ENCODE measurements at places on chromosomes 3 and 15. TPM values are rescaled to one million over a fixed set of nuclear protein-coding genes. Genes with fewer than 3 reads are reported as not detected.
A peak's percentile ranks its signal among the peaks of the same experiment; 100 is the strongest.

LINGO1 gene
- total RNA-seq = 3.9 TPM

ZNF501 gene
- total RNA-seq = 14.7 TPM

CD80 gene
- not detected for total RNA-seq

ST8SIA2 gene
- total RNA-seq = 0.16 TPM

GRCh38 chr3:65854606-65855304 is 184.0 kb downstream of the MAGI1 start:
- DNase-seq = no peak
- H3K4me1 ChIP-seq = no peaks in the 10 kb centered on the region
- no peak overlapping the region for H3K27ac ChIP-seq
- no peak overlapping the region for H3K4me3 ChIP-seq
- H3K27me3 ChIP-seq = no peaks in the 10 kb centered on the region
- no peaks in the 10 kb centered on the region for H3K36me3 ChIP-seq

SCAMP5 gene
- 3.9 TPM for total RNA-seq

DNA sequence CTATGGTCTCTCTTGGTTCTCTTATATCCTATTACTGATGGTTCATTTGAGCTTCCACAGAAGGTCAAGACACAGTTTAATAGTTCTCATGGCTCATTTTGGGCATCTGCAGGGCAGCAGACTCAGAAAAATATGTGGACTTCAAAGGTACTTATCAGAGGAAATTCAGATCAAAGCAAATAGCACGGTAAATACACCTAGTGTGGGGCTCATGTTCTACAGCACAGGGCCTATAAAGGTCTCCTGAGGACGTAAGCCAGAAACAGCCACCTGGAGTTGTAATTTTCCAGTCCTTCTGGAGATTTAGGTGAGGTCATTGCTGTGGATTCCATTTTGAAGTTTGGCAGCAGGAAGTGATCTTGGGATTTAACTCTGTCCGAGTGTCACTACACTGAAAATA is 134.5 kb upstream of the SGO1 start:
- no peak for DNase-seq
- H3K27me3 ChIP-seq = no peaks in the 10 kb centered on the region
- H3K27ac ChIP-seq = peak overlapping the region; percentile 10
- peaks cover 50% of the 10 kb centered on the region for H3K4me1 ChIP-seq

Measured in sigmoid colon (tissue), 7 donors.